HCT116 (cell line): ENCODE measurements at places on chromosomes 4 and X. TPM values are rescaled to one million over a fixed set of nuclear protein-coding genes. Genes with fewer than 3 reads are reported as not detected.

TMPRSS11F gene
- total RNA-seq: not detected

DNA sequence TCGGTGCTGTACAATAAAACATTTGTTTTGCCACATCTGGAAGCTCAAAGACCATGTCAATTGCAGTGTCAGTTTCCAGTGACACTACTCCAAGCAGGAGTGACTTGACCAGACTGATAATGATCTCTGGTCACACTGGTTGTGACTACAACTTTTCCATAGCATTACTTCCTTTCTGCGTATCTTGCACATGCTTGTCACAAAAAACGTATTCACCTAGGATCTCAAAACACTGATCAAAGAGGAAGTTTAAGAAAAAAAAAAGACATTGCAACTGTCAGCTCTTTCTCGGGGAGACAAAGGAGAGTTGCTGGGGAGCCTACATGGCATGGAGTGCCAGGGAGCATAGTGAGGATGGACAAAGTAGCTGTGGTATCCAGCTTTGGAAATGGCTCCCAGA is 60.6 kb downstream of the OPHN1 start:
- no peak for DNase-seq

DNA sequence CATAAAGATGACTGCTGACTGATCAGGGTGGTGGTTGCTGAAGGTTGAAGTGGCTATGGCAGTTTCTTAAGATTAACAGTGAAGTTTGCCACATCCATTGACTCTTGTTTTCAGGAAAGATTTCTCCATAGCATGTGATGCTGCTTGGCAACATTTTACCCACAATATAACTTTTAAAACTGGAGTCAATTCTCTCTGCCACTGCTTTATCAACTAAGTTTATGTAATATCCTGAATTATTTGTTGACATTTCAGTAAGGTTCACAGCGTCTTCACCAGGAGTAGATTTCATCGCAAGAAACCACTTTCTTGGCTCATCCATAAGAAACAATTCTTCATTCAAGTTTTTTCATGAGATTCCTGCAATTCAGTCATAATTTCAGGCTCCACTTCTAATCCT is 166.5 kb upstream of the SPRY1 start:
- DNase-seq: no peak

SMIM43 gene
- not detected for total RNA-seq

GRCh38 chr4:147309434-147309833 is 171.5 kb upstream of the EDNRA start:
- DNase-seq: no peak

ABLIM2 gene
- 6.1 TPM for total RNA-seq

DCHS2 gene
- 0.05 TPM for total RNA-seq

GRCh38 chrX:26851981-26852380 is 611.2 kb downstream of the PPP4R3C start:
- peak; percentile 23 for DNase-seq

- no peak for DNase-seq
These were observed 282.4 kb downstream of the NR3C2 start for GRCh38 chr4:148159793-148160192.

DNA sequence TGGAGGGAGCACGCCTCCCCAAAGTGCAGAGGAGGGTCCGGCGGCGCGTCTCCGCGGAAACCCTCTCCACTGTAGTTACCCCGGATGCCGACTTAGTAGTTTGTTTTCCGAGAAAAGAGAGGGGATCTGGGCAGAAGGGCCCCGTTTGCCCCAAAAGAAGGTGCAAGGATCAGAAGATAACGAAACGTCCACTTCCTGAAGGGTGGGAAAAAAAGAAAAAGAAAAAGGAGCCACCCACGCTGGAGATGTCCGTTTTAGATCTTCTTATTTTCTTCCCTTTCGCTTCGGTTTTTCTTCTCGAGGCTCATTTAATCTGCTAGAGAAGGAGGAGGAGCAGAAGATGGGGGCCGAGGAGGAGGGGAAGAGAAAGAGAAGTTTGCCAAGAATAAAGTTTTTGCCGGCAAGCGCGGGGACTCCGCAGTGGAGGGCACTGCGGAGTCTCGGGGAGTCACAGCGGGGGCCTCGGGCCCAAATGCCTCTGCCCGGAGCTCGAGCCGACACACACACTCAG is 517 bp downstream of the LEF1 start:
- no peak for DNase-seq

CD38 gene
- not detected for total RNA-seq

CT45A10 gene
- not detected for total RNA-seq

DNA sequence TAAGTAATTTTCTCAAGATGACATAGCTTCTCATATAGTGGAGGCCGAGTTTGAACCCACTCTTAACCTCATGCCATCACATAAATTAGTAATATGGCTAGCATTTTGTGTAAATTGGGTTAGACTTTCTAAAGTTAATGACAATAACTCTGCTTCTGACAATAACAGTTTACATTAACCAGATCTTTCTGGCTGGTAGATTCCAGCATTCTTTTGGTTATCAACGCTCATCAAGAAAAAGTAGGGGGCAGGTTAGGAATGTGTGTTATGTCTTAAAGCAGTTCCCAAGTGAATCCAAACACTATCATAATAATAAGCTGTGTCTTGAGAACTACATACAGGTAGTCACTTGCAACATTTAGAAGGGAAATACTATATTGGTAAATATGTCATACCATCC is 162.5 kb downstream of the PRDM5 start:
- DNase-seq: no peak

- DNase-seq: no peak
These were observed 123.2 kb upstream of the BANK1 start for GRCh38 chr4:101667348-101667747.

- no peak for DNase-seq
These were observed 237.7 kb upstream of the TLL1 start for GRCh38 chr4:165635381-165635780.

JAKMIP1 gene
- total RNA-seq: not detected

DUX4 gene
- total RNA-seq: not detected

DNA sequence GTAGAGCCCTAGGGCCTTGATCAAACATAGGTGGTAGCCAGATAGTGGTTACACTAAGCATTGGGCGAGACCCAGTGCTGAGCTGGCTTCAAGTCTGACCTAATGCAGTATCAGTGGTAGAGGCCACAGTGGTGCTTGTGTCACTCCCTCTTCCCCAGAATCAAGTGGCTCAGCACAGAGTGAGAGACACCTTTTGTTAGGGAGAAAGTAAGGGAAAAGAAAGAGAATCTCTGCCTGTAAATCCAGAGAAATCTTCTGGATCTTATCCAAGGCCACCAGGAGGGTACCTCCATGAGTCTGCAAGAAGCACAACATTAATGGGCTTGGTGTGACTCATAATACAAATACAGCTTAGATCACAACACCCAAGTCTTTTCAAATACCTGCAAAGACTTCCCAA is 117.7 kb upstream of the SLC6A14 start:
- no peak for DNase-seq

GRCh38 chrX:124736553-124737270 is 390.3 kb downstream of the SH2D1A start:
- no peak for DNase-seq

- no peak for DNase-seq
These were observed 63.8 kb upstream of the PRDX4 start for GRCh38 chrX:23603501-23603900.

- peak; percentile 53 for DNase-seq
These were observed 189.6 kb downstream of the BCOR start for GRCh38 chrX:39907964-39908661.

GRIA3 gene
- total RNA-seq: not detected

DNA sequence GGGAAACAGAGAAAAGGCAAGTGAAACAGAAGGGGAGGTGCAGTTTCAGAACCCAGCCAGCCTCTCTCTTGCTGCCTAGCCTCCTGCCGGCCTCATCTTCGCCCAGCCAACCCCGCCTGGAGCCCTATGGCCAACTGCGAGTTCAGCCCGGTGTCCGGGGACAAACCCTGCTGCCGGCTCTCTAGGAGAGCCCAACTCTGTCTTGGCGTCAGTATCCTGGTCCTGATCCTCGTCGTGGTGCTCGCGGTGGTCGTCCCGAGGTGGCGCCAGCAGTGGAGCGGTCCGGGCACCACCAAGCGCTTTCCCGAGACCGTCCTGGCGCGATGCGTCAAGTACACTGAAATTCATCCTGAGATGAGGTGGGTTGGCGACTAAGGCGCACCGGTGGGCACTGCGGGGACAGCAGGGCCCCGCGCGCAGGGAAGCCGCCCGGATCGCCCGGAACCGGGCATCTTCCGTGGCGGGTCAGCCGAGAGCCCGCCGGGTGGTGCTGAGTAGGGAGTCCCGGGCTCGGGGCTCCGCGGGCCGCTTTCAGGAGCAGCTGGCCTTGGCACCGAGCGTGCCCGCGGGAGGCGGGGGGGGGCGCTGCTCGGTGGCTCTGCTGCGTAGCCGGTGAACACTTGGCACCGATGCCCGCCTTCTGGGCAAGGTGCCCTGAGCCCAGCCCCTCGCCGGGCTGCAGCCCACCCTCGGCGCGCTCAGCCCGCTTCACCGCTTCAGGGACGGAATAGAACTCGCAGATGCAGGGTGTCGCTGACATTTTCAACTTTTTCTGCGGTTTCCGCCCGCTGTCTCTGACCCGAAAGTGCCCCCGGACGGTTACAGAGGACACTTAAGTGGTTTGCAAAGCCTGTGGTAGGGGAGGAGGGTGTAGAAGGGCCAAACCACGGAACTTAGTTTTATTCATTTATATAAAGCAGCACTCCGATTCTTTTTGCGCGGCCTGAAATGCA is at the start of gene CD38:
Gene CD38 (plus strand): TSS at position 40 of the 953 bp plus-strand sequence. CDS start 87 bp downstream, at position 127.
- DNase-seq: no peak

- no peak for DNase-seq
These were observed 55.8 kb downstream of the IL1RAPL2 start for GRCh38 chrX:104621781-104622180.

- no peak for DNase-seq
These were observed at the start of gene TRIM61 for GRCh38 chr4:164977243-164978164. Gene TRIM61, minus strand, starts transcription at chr4:164977657. Its CDS starts 7,655 bp downstream, at chr4:164970002.

GRCh38 chr4:150570862-150571261 is 11.1 kb upstream of the MAB21L2 start:
- DNase-seq: no peak

ASMT gene
- total RNA-seq: not detected

SPCS3 gene
- total RNA-seq: 135 TPM

GRCh38 chr4:54819034-54819433 is 161.3 kb downstream of the KIT start:
- no peak for DNase-seq

GRCh38 chrX:130024127-130024526 is 41.7 kb downstream of the BCORL1 start:
- peak; percentile 23 for DNase-seq

RAB33A gene
- not detected for total RNA-seq

MAGEA2 gene
- total RNA-seq: 48.1 TPM
